ENCODE measurements at places on chromosomes 7 and 10.

DNA sequence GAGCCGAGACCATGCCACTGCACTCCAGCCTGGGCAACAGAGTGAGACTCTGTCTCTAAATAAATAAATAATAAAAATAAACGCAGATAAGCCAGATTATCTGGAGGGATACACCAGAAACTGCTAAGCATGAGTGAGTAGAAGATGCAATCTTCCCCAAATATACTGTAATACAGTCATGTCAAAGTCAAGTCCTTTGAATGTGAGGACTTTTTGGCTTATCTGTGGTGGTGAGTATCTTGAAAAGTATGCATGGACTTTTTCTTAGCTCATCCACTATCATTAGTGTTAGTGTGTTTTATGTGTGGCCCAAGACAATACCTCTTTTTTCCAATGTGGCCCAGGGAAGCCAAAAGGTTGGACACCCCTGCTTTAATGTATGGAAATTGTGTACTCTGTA is 44.7 kb upstream of the PITRM1 start:
- DNase-seq: no peak

DNA sequence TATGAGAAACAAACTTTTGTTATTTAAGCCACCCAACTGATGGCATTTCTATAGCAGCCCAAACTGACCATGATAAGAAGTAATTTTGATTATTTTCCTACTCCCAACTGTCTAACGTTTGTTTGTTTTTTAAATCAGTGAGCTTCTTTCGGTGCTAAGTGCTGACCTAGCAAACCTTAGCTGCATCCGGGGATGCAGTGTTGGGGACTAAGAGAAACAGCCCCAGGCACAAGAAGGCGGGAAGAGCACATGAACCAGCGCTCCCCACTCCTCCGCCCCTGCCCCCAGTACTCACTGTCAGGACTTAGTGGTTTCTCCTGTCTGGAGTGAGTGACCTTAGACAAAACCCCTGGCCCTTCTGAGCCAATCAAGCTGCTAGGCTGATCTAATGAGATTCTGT is 168.8 kb downstream of the CALN1 start:
- no peak for DNase-seq

GRCh38 chr7:111787099-111787498 is 224.8 kb upstream of the IMMP2L start:
- DNase-seq: no peak

DNA sequence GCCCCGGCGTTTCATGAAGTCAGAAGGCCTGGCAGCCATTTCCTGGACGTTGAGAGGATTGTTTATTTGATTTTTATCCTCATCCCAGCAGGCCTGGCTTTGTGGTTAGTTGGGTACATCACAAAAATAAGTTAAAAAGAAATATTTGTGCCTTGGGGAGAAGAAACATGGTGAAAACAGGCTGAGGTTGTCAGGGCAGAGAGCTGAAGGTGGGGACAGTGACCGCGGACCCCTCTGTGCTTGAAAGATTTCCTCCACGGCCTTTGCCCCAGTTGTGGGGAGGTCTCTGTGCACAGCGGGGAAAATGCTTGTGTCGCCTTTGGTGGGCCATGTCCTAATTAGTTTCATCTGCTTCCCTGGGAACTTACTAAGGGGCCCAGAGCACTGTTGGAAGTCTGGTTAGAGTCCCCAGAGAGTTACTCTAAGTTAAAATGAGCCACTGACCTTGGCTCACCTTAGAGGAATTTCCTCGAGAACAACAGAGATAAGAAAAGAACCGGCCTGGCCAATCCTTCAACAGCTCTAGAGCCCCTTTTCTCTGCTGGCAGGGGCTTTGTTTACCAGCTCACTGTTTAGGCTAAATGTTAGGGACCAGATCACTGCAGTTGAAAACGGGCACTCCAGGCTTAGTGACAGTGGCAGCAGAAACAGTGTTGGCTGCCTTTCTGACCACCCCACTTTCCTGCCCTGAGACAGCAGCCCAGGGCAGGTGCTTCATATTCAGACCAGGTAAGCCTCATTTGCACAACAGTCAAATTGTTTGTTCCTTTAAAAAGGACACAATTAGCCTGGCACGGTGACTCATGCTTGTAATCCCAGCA is 37.9 kb downstream of the CRCP start:
- DNase-seq: no peak

GRCh38 chr10:28890121-28890950 is 213.0 kb downstream of the BAMBI start:
- no peak for DNase-seq

DNA sequence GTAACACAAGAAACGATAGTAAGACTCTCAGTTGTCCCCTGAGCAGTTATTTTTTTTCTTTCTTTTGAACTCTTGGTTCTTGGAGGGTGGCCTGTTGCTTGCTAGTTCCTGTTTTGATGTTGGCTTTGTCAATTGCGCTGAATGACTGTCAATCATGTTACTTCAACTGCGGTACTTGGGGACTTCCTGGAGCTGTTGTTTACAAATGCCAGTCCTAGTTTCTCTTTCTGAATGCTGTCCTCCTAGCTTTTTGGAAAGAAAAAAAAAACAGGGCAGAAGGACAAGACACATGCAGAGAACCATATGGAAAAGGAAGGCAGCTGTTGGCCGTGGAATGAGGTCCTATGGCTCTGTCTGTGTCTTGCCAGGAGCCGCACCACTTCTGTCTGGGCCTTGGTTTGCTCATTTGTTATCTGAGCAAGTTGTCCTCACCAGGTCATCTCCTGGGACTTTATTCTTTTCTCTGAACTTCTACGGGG is 7.0 kb upstream of the PDCD4 start:
- DNase-seq: no peak

DNA sequence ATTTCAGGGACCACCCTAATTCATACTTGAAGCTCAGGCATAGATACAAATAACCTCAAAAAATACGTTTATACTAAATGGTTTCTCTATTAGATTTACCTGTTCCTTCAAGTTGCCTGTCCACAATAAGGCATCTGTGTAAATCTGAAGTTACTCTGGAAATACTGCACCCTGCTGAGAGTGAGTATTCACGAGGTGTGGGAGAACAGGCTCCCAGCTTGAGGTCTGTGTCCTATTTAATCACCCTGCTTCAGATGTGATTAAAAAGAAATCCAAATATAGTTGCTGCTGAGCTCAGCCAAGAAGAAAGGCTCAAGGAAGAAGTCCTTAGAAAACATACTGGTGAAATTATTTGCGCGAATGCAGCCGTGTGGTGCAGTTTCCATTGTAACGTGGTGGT is 136.8 kb downstream of the KLF6 start:
- no peak for DNase-seq

DNA sequence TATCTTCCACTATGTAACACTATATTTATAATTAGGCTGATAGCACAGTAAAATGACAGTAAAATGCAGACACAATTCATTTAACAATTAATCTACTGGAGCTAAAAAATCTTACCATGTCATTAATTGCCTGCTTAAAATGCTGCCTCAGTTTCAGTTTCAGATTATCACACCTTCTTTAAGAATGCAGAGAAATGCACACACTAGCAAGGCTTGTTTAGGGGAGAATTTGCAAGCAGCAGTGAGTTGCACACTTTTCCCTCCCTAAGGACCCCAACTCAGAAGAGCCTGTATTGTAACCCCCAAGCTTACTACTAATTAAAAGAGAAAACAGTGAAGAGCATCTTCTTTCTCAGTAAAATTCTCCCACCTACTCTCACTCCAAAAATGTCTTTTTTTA is 79.7 kb upstream of the KCNIP2 start:
- DNase-seq: no peak

DNA sequence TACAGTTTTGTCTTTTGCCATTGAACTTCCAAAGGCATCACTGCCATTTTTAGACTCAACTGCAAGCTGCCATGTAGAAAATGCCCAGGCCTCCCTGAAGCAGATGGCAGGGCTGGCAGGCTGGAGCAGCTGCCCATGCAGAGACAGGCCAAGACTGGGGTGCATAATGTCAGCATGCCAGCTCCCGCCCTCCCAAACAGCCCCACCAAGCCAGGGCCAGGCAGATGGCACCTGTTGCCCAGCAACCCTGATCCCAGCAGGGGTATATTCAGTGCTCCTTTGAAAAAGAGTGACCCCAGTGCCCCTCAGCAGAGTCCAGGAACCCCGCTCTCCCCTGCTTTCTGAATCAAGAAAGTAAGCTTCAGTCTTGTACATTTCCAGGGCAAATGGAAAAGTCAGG is 32.6 kb downstream of the VSTM4 start:
- DNase-seq: no peak

DNA sequence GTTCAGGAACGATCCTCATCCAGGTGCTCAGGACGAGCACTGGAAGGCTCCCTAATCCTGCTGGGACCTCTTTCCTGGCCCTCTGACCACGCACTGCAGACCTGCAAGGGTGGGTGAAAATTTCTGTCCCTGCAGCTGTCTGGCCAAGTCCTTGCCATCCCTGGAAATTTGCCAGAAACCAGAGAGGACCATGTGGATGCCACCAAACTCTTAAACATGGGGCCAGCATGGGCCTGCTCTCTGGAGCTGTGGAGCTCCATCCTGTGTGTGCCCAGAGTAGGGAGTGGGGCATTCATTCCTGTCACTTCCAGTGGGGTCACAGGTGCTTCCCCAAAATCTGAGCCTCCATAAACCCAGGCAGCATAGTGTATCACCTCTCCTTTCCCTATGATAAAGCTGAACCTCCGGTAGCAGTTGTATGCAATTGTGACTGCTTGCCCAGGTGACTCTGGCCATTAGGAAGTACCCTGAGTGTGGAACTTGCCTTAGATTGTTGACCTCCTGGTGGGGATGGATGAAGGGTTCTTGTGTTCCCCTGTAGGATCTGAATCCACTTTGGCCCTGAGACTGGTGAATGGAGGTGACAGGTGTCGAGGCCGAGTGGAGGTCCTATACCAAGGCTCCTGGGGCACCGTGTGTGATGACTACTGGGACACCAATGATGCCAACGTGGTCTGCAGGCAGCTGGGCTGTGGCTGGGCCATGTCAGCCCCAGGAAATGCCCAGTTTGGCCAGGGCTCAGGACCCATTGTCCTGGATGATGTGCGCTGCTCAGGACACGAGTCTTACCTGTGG is 57.1 kb downstream of the DMBT1 start:
- DNase-seq: no peak

GRCh38 chr7:34208878-34209621 is 303.7 kb downstream of the BMPER start:
- DNase-seq: no peak

- no peak for DNase-seq
These were observed 287.3 kb downstream of the INHBA start for GRCh38 chr7:41415471-41416207.

DNA sequence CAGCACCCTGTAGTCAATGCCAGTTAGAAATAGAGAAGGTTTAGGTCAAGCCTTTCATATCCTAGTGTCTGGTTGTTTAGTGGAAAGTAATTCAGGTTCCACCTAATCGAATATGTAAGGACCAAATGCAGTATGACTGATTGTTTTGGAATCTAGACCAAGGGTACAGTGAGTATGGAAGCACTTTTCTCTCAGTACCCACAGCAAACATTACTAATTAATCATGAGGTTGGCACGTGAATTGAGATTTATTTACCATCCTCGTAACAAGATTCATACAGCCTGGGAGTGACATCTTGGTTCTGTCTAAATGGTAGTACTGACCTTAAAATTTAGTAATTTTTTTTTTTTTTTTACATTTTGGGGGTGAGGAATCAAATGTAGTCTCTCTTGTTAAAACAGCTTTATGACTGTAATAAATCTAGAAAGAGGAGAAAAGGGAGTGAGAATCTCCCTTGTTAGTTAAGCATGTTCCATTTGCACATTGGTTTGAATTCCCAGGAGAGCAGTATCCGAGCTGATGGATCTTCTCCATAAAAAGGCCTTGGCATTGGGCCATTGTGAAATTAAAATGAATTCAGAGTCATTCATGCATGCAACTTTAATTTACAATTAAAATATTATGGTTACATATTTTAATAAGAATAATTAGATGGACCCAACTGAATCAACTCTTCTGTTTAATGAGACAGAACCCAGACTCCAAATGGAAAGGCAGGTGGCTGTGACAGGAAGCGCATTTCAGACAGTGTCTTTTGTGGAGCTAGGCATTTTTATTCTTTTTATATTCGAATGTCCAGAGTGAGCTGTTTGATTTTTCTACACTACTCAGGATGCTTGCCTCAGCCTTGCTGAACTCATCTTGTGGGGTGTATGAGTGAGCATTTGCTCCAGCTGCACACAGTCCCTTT is 57.6 kb downstream of the SNX10 start:
- no peak for DNase-seq

- no peak for DNase-seq
These were observed 93.3 kb downstream of the ZMIZ1 start for GRCh38 chr10:79162022-79162421.
